Activated T-helper 2 cell treated with anti-CD3 and anti-CD28 coated beads, Interferon-gamma antibody, Interleukin-2, Interleukin-4, amounts not matched to agents 10 μg/mL and 5 μg/mL and 100 μg/mL, durations not matched to agents 14 hours and 24 hours and 36 hours (primary cell): ENCODE measurements at places on chromosomes 16 and 17. TPM values are rescaled to one million over a fixed set of nuclear protein-coding genes. Genes with fewer than 3 reads are reported as not detected.
A peak's percentile ranks its signal among the peaks of the same experiment; 100 is the strongest.

Gene ANKRD40
- 37.8 and 39.4 TPM in 2 replicates for total RNA-seq

DNA sequence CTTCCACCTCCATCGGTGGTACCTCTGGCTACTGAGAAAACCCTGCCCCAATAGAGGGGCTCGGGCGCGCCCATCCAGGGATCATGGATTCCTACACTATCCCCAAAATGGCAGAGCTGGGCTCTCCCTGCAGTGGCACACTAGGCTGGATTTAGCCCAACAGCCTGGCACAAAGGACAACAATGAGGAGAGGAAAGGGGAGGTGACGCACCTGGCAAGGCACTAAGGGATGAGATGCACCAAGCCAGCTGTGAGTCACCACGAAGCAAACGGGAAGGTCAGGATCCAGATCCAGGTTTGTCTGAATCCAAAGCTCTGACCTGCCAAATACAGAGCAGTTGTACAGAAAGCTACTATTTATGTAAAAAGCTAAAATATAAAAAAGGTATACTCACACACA lies 18.1 kb downstream of the UBE2O start:
- no peak for DNase-seq

- DNase-seq, result no peak
Measured at GRCh38 chr17:75824666-75825065, 19.5 kb downstream of the UNC13D start.

Gene TBC1D16
- 1.4 and 2.0 TPM in 2 replicates for total RNA-seq

Gene MT1A
- 7.6 and 8.3 TPM in 2 replicates for total RNA-seq

DNA sequence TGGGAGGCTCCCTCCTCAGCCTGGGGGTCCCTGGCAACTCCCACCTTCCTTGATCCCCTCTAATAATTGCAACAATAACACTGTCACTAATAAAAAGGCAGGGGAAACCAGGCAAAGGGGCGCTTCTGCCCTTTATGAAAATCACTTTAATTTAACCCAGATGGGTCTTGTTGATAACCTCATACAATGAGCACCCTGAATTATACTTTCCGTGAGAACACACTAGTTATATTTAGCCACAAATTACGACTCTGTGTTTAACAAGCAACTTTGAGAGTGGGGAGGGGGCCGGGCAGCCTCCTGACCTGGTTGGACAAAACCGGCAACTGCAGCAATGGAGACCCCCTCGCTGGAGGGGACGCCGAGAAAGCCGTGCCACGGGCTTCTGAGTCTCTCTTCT lies 5.7 kb upstream of the BAHCC1 start:
- no peak for DNase-seq

Gene ZMYND15
- total RNA-seq, result 0.09 TPM in 1 of 2 replicates, not detected in the other

GRCh38 chr16:55955845-55956244 lies 80.7 kb upstream of the CES5A start:
- DNase-seq, result no peak

- no peak for DNase-seq
Measured at GRCh38 chr17:74241431-74241830, 28.1 kb downstream of the TTYH2 start.

- no peak for DNase-seq
Measured at GRCh38 chr16:23611936-23612335, 15.8 kb upstream of the NDUFAB1 start.

DNA sequence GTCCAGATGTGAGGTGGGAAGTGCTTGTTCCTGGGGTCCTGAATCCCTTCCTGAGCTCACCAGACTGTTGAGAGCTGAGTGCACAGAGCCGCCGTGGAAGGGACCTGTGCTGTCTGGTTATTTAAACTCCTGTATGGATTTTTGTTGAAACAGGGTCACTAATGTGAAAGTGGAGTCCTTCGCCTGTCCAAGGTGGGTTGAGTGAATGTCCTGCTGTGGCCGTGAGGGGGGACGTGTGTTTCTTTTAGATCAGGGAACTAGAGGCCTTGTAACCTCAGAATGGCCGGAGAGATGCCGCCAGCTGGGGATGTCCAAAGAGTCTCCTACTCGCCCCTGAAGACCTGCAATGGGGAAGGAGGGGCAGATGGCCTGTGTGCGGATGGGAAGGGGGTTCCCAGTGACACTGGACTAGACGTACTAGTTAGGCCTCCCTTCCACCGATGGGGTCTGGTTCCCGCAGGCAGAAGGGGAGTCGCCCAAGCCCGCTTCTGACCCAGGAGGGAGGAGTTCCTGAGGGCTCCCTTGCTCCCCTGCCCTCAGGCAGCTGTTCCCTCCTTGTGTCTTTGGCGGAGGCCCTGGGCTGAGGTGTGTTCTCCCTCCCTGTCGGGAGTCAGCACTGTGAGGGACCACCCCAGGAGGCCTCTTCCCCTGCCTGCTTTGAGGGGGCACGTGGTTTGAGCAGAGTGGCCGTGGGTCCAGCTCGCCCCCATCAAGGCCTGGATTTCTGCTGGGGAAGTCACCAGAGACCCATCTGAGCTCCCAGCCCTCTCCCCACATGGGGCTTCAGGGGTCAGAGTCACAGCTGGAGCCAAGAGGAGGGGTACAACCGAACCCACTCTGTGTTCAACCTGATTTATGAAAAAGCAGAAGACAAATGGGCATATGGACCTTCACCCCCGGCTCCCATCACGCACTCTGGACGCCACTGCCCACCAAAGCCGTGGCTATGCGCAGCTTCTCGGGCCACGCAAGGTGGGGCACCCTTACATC lies 30.9 kb downstream of the OR1D5 start:
- no peak for DNase-seq

DNA sequence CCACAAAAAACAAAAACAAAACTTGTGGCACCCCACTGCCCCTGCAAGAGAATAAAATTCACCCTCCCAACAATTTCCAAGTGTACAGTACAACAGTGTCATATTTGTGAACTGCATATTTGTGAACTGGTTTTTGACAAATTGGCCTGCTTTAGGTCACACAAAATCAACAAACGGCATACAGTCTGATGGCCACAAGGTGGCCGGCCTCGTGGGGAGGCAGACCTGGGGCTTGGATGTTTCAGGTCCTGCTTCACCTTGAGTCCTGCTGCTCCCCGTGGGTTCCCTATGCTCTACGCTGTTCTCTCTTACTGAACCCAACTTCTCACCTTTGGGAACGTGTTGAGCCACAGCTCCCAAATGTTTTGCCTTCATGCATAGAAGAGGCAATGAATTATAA lies 102.2 kb downstream of the CDK5R1 start:
- DNase-seq, result no peak

Gene CCT6B
- 1.4 and 1.5 TPM in 2 replicates for total RNA-seq

Gene HID1
- total RNA-seq, result 0.07 and 0.37 TPM in 2 replicates

GRCh38 chr16:1913327-1914083 lies 4.7 kb downstream of the HS3ST6 start:
- DNase-seq, result no peak

- no peak for DNase-seq
Measured at GRCh38 chr17:64398320-64398719, 7.7 kb upstream of the PECAM1 start.

DNA sequence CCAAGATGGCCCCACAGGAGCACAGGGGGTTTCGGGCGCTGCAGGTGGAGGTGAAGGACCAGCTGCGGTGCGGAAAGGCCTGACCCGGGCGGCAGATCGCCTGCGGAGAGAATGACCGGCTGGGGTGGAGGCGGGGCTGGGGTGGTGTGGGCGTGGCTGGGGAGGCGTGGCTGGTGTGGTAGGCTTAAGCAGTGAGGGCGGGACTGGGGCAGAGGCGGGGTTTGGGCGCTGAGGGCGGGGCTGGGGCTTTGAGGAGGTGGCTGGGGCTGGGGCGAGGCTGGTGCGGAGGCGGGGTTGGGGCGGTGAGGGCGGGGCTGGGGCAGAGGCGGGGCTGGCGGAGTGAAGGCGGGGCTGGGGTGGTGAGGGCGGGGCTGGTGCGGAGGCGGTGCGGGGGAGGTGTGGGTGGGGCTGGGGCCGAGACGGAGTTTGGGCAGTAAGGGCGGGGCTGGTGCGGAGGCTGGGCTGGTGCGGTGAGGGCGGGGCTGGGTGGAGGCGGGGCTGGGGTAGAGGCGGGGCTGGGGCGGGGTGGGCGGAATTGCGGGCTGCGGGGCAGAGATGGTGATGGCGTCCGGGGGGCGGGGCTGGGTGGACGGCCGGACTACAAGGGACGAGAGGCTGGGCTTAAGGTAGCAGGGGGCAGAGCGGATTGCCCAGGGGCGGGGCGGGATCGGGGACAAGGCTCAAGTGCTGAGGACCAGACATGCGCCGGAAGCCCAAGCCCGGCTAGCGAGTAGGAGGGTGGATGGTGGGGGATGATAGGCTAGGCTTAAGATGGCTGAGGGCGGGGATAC lies 9.9 kb upstream of the GSDMA start:
- DNase-seq, result peak; percentile 84

GRCh38 chr17:66523378-66524200 lies 221.2 kb downstream of the PRKCA start:
- no peak for DNase-seq

- no peak for DNase-seq
Measured at GRCh38 chr17:44008205-44008909, 3.9 kb downstream of the NAGS start.

DNA sequence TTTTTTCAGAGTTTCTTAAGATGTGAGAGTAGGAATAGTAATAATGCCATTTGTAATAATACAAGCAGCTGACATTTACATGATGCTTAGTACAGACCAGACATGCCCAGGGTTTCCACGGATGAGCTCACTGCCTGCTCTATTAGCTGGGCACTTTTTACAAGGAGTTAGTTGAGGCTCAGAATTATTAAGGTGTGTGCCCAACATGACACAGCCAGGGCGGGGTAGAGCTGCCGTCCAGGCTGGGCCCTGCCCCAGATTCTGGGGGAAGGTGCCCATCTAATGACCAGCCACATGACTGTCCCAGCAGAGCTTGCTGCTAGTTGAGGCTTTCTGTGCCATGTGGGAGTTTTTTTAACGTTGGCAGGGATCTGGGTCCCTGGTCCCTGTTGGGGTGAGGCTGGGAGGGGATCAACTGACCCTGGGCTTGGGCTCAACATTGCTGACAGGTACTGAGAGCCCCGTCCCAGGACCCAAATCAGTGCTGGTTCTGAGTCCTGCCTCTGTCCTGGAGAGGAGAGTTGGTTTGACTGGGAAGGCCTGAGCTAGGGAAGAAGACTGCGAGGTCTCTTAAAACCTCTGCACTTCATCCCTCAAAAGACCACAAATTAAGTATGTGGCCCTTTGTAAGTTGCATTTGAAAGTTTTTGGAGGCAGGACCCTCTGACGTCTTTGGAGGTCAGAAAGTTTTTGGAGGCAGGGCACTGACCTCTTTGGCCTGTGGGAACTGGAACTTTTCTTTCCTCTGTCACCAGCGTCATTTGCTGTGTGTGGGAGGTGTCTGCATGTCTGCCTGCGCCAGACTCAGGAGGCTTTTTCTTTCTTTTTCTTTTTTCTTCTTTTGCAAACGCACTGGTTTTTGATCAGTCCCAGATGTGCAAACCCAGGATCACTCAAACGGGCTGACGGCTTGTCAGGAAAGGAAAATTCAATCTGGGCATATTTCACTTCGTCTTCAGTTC lies 2.2 kb downstream of the CRISPLD2 start:
- no peak for DNase-seq
